ENCODE measurements at places on chromosomes 6 and 20.

GRCh38 chr6:160226118-160226591 is 32.5 kb downstream of the SLC22A2 start:
- DNase-seq, result no peak

DNA sequence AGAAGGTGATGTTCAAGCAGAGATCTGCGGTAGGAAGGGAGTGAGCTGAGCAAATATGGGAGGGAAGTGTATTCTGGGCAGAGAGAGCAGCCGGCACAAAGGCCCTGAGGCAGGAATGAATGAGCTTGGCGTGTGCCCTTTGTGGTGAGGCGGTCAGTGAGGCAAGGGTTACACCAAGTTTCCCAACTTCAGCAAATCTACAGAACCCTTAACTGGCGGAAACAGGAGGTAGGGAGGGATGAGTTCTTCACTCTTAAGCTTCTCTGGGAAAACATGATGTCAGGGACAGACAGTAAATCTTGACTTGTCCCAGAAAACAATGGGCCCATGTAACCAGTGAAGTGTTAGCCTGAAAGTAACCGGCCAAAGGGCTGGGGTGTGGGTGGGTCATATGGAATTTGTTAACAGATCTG is 97.1 kb upstream of the PTPN1 start:
- no peak for DNase-seq

GRCh38 chr6:112231594-112232060 is 22.7 kb downstream of the LAMA4 start:
- DNase-seq, result no peak

DNA sequence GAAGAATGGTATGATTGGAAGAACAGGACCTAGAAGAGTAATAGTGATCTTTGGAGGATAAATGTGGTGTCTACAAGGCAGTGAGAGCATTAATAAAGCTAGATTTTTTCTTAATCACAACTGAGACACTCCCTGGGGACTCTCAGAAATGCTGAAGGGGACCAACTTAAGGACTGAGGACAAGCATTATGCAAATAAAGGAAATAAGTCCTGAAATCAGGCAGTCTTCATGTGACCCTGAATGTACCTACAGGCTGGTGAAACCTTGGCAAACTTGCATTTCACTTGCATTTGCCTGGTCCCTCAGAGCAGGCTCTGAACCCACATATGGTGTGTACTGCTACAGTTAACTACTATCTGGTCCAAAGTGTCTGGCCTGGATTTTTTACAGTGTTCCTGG is 19.3 kb upstream of the TTK start:
- DNase-seq, result no peak

DNA sequence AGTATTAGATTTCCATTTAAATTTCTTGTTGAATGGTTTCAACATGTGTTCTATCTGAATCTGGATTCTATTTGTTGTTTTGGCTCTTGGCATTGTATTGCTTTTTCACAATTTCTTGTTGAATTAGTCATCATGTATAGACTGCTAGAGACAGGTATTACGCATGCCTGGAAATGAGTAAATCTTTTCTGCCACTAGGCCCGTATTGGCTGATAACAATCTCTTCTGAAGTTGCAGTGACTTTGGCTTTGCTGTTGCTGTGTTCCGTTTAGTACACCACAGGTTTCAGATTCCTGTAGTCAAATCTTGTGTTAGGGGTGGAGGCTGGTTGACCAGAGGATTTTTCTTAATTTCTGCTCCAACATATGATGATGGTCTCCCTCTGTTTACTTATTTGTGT is 1339.4 kb downstream of the GRIK2 start:
- no peak for DNase-seq

DNA sequence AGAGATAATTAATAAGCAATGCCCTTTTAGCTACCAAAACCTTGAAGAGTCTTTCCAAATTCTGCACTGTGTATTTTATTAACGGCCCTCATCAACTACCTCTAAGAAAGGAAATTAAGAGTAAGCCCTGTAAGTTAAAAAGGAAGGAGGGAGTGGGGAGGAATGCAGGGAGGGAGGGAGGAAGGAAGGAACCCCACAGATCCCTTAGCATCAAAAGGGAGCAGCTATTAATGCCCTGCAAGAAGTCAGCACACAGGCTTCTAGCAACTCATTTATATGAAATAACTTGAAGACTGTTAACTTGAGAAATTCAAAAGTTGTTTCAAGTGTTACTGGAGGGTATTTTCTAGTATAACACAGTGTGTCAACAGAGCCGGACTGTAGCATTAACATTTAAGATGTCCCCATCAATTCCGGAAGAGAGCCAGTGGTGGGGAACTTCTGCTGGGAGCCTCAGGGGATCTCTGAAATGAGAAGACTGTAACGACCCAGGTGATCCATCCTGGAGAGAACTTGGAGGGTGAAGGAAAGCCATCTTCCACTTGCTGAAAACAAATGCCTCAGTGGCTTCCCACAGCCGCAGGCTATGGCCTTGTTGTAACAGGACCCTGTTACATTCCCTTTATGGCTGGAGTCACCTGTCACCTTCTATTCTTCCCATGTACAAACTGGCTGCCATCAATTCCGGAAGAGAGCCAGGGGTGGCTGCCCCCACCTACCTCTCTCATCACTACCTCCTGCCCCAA is 33.2 kb downstream of the SLC22A23 start:
- no peak for DNase-seq

DNA sequence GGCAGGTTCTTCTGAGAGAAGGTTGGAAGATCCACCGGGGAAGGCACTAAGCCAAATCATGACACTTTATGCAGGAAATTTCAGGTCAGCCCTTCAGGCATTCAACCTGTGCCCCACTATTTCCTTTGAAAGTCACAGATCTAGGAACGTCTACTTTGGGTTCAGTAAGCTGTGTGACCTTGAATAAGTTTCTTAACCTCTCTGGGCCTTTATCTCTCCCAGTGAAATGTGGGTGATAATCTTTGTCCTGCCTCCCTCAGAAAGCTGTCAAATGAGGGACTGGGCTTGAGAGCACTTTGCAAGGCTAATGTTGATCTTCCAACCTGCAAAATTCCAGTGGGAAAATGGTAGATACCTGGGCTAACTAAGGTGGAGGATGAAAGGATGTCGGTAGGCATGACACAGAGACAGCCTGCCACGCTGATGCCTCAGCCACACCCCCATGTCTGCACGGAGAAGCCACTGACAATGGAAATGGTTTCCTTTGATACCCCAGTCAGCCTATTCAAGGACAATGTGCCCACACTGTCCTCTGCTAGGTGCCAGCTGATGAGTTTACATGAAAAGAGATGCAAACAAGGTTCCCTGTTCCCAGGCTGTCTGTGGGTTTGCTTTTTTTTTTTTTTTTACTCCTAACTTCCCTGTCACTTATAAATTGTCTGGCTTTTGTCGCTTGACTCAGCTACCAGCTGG is 9.3 kb downstream of the BNIP5 start:
- no peak for DNase-seq

DNA sequence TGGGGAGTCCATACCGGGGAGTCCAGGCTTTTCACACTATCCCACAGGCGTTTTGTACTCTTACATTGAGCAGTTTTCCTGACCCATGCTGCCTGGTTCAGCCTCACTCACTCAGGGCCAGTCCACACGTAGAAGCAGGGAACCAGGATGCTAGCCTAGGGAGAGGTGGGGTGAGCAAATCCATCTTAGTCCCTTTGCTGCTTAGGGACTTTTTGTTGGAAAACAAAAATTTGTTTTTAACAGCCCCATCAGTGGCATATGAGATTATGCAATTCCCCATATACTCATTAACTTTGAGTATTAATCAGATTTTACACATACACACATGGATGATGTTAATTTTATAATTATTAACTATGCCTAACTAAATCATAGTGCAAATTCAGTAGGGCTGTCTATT is 84.2 kb downstream of the EZR start:
- no peak for DNase-seq

DNA sequence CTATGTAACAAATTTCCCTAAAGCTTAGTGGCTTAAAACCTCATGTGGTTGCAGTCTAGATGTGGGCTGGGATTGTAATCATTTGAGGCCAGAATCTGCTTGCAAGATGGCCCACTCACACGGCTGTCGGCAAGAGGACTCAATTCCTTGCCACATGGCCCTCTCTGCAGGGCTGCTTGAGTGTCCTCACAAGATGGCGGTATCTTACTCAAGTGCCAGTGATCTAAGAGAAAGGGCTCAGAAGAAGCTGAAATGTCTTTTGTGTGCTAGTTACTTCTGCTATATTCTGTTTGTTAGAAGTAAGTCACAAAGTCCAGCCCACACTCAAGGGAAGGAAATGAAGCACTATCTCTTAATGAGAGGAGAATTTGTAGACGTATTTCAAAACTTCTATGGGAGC is 47.1 kb upstream of the PMEPA1 start:
- DNase-seq, result no peak

GRCh38 chr20:62768551-62769287 is 27.6 kb upstream of the MRGBP start:
- DNase-seq, result no peak

- no peak for DNase-seq
Measured at GRCh38 chr6:47698342-47698787, at the start of gene ADGRF4. Gene ADGRF4 (plus strand): TSS chr6:47698580. CDS start chr6:47707246, 8,666 bp downstream.

DNA sequence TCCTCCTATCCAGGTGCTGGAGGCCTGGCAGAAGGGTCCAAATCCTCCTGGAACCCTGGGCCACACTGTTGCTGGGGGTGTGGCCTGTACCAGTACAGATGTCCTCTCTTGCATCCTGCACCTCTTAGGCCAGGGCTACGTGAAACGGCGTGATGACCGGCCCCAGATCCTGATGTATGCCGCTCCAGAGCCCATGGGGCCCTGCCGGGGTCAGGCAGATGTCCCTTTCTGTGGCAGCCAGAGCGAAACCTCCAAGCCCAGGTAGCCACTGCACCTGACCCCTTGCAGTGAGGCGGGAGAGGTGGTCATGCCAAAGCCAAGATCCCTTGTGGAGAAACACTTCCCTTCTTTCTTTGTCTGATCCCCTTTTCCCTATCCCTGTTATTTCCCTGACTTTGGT is 14.2 kb downstream of the DNPH1 start:
- DNase-seq, result no peak

DNA sequence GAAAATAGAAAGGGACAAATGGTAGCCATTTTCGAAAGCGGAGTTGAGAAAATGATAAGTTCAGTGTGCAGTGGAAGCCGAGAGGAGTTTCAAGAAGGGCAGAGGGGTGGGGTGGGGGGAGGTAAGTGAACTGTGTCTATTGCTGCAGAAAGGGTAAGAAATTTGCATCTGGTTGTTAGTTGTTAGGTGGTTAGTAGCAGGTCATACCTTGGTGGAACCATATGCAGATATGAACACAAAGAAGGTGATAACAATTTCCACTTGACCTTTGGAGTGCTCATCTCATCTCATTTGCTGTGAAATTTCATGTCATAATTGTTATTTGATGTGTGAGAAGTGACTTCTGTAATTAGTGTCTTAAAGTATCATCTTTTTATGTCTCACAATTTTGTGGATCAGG is 288.2 kb downstream of the QKI start:
- DNase-seq, result no peak

DNA sequence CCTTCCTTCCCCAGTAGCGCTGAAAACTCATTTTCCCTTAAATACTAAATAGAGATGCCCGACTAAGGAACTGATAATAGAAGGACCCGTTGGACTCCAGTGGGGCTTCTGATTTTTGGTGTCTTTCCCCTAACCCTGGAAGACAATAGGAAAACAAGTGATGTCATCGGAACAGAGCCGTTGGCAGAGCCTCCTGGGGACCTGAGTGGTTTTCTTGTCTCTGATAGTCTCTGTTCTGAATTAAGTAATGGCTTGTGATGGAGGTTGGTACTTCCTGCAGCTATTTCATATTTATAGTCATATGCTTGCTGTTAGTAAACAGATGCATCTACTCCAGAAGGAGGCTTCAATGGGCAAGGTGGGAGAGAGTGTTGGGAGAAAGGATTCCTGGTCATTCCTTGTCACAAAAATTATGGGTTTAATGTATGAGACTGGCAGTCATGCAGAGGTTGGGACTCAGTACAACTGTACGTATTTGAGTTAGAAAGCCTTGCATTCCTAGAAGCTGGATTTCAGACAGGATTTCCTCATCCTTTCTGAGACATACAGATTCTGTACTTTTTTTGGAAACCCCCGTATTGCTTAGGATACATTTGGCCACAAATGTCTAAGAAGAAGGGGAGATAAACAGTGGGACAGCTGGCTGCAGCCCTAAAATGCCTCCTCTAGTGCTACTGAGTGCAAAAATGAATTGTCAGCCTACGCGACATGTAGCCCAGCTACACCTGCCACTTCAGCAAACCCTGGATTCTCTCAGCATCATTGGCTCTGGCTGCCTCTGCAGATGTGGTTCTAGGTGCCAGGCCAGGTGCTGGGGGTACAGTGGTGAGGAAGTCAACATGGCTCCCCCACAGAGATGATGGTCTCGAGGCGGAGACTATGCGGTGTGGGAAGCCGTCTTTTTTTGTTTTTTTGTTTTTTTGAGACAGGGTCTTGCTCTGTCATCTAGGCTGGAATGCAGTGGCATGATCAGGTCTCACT is 38.1 kb downstream of the CDS2 start:
- no peak for DNase-seq

DNA sequence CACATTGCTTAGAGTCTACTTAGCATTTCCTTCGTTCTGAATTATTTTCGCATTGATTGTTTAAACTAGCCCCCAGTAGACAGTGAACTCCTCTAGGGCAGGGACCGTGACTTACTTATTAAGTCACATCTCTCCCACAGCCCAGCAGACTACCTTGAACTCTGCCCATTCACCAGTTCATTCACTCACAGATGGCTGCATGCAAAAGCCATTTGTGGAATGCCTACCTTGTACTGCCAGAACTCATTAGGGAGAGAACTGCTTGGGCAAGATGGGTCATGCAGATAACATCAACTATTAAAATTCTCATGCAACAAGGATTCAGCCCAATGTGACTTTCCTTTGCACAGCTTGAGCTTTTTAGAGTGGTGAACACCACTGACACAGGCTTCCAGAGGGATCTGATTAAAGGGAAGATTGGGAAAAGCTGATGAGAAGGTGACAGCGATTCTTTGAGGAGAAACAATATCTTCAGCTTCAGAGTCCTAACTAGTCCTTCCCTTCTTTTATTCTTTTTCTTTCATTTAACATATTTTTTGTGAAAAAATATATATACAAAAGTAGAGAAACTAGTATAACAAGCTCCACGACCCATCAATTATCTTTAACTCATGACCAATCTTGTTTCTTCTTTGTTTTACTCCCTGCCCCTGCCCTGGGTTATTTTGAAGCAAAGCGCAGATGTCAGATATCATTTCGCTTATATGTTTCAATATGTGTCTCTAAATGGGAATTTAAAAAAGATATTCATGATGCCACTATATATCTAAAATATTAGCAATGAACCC is 273.9 kb downstream of the CDC5L start:
- no peak for DNase-seq

DNA sequence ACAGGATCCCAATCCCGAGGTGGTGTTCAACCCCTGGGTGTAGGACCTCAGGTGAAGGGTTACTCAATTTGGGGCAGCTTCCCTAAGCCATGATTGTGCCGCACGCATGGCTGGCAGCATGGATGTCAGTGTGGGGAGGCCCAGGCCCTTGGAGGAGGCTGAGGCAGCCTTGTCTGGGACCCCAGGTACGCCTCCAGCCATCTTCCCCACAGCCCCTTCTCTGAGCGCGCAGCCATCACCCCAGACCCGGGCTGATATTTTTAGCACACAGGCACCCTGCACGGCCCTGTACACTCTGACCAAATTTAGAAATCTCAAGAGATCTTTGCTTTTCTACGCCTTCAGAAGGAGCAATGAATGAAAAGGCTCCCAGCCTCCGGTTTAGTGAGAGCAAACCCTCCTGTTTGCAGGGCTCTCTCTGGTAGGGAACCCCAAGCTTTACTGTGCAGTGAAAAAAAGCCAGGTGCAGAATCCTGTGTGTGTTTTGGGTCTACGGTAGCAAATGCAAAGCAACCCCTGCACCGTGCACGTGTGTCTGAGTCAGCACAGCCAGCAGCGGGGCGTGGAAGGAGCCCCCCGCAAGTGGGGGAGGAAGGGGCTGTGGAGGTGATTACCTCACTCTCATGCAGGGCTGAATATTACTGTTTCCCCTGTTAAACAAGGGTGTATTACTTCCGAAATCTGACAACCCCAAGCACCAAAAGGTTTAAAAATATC is 44.3 kb downstream of the CTCFL start:
- no peak for DNase-seq

All from stimulated activated CD4-positive, alpha-beta T cell treated with anti-CD3 and anti-CD28 coated beads, Interleukin-1b, Interleukin-23, amount 100 ng/mL, for 1 hour (primary cell).